ENCODE measurements at places on chromosomes 3 and 15.

GRCh38 chr15:81548365-81549130 is 174.5 kb upstream of the TMC3 start:
- H3K36me3 ChIP-seq: no peaks in the 10 kb centered on the region
- no peak overlapping the region for H3K4me3 ChIP-seq
- no peaks in the 10 kb centered on the region for H3K27me3 ChIP-seq

DNA sequence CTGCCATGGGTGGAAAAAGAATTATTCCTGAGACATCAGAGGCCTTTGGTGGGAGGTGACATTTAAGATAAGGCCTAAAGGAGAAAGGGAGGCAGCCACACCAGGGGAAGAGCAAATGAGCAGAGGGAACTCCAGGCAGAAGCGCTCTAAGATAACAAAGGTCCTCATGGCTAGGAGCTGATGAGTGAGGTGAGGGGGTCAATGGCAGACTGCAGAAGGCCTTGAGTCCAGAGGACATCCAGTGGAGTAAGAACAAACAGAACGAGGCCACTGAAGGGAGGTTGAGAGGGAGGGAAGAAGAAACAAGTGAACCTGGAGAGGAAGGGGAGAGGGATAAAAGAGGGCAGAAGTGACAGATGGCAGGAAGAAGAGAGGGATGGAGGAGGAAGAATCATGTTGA is 97.3 kb downstream of the CTNNB1 start:
- DNase-seq: no peak
- H3K36me3 ChIP-seq: no peaks in the 10 kb centered on the region
- no peak overlapping the region for H3K27ac ChIP-seq

DNA sequence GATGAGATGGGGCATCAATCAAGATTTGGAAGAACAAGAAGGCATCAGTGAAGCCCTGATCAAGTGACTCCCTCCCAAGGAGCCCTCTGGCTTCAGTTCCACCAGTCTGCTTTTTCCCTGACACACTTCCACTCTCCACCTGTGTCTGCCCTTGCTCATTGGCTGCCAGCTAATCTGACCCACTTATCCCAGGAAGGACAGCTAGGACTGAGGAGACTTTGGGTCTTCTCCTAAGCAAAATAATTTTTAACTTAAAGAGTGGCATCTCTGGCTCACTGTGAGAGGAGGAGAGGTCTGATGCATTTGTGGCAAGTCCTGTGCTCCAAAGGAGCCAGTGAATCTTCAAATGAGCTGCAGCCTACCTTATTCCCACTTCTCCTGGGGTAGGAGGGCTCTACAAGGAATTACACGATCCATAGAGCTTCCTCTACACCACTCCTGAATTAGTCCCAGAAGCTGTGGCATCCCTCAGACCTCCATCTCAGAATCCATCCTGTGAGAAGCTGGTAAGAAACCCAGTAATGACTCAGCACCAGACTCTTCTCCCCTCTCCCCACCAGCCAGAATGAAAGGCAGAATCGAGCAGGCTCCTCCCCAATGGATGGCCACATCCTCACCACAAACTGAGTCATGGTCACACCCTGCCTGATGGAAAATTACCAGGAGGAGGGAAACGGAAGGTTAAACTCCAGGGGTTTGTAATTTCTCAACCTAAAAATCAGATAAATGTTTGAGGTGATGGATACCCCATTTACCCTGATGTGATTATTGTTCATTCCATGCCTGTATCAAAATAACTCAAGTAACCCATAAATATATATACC is 6.3 kb upstream of the PKM start:
- DNase-seq: peak; percentile 58
- no peak overlapping the region for H3K4me3 ChIP-seq
- no peak overlapping the region for H3K27ac ChIP-seq
- no peaks in the 10 kb centered on the region for H3K27me3 ChIP-seq

DNA sequence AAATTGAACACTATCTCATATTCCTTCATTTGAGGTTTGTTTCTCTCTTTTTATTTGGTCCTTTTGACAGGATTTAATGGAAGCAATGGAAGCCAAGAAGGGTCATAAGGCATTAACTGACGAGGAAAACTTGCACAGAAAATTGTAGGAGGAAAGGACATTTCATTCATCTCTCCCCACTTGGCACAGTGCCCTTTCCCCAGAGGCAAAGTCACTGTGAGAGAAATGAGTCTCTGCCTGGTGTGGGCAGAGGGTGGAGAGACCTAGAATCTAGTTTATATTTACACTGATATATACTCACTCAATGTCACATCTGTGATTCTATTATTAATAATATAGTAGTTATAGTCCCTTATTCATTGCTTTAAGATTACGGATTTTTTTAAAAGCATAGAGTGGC is 324.6 kb upstream of the IL12A start:
- no peak for DNase-seq
- no peak overlapping the region for H3K27ac ChIP-seq
- H3K36me3 ChIP-seq: no peaks in the 10 kb centered on the region
- H3K27me3 ChIP-seq: no peaks in the 10 kb centered on the region

DNA sequence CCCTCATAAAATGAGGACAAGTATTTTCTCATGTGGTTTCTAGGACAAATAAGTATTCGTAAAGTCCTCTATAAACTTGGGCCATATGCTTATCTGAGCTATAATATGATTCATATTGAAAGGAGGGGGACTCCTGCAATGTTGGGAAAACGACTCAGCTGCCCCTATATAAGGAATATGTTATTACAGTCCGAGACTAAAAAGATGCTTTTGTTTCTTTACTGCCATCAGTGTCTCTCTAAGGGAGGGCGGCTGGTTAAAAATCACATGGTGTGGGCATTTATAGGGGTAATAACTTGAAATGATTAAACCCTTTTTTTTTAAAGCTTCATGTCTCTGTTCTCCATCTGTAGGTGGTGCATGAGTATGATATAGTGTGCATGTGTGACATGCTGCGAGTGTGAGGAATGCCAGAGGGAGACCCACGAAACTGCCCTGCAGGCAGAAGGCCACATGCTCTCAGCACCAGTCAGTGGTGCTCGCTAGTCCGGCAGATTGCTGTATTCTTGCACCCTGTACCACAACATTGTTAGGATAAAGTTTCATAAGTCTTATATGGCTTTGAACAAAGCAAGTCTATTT is 256.0 kb upstream of the CTDSPL start:
- peaks cover 6% of the 10 kb centered on the region for H3K4me1 ChIP-seq
- H3K27me3 ChIP-seq: no peaks in the 10 kb centered on the region
- H3K4me3 ChIP-seq: no peak overlapping the region
- H3K36me3 ChIP-seq: no peaks in the 10 kb centered on the region

GRCh38 chr3:187274977-187275338 is 16.6 kb downstream of the MASP1 start:
- DNase-seq: no peak
- no peak overlapping the region for H3K27ac ChIP-seq
- no peaks in the 10 kb centered on the region for H3K36me3 ChIP-seq
- H3K4me3 ChIP-seq: no peak overlapping the region

- H3K27ac ChIP-seq: peak overlapping the region; percentile 56
- H3K4me1 ChIP-seq: peaks cover 22% of the 10 kb centered on the region
- DNase-seq: no peak
- no peaks in the 10 kb centered on the region for H3K36me3 ChIP-seq
These were observed 102.7 kb upstream of the CHD2 start for GRCh38 chr15:92797168-92798052.

DNA sequence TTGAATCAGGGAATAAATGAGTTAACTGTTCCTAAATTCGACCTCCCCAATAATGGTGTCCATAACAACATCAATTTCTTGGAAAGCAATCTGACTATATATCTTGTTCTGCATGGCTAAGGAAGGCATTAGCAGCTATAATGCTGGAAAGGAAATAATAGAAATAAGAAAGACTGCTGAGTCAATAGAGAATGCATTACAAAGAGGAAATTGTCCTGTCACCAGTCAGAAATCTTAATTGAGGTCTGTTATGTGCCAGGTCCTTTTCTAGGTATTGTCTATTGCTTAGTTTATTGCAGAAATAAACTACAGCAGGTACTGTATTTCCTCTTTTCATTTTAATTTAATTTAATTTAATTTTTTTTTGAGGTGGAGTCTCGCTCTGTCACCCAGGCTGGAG is 5.9 kb upstream of the PPP1R2 start:
- H3K4me3 ChIP-seq: no peak overlapping the region
- H3K4me1 ChIP-seq: peaks cover 37% of the 10 kb centered on the region
- DNase-seq: no peak
- H3K36me3 ChIP-seq: no peaks in the 10 kb centered on the region

DNA sequence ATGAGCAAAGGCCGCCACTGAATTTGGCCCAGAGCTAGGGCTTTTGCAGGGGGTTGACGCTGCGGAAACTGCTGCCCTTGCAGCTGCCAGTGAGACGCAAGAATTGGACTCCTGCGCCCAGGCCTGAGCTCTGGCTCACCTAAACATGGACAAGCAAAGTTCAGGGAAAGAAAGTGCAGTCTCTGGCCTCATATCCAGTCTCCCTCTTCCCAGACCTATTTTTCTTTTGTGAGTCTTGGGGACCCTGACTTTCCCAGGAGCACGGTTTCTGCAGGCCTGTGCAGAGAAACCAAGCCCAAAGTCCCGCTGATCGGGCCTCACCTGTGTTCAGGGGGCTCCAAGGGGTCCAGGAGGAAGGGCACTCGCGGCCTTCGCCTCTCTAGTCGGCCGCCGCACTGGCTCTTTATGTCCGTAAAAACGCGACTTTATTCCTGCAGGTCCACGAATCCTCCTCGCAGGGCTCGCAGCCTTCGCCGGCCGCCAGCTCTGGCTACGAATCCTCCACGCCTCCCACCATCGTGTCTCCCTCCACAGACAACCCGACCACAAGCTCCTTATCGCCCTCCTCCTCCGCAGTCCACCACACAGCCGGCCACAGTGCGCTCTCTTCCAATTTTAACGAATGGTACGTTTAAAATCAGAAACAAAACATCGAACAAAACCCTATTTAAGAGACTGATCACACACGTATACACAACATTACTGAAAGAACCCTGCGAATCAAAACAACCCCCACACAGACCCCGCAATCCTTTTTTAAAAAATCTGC is 3.9 kb downstream of the ZIC1 start:
- H3K27ac ChIP-seq: no peak overlapping the region
- no peak for DNase-seq
- H3K27me3 ChIP-seq: peaks cover 98% of the 10 kb centered on the region
- H3K36me3 ChIP-seq: no peaks in the 10 kb centered on the region
- peaks cover 29% of the 10 kb centered on the region for H3K4me1 ChIP-seq

DNA sequence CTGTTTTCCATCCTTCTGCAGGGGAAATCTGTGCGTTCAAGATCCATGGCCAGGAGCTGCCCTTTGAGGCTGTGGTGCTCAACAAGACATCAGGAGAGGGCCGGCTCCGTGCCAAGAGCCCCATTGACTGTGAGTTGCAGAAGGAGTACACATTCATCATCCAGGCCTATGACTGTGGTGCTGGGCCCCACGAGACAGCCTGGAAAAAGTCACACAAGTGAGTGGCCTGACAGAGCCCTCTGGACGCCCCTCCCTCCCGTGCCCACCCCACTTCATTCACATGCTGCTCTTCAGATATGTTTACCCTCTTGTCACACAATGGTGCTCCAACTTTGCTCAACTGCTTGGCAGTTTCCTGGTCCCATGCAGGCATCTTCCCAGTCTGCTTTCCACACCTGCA is 274.3 kb upstream of the TRIM42 start:
- no peak overlapping the region for H3K27ac ChIP-seq
- H3K36me3 ChIP-seq: no peaks in the 10 kb centered on the region
- peak; percentile 90 for DNase-seq
- peaks cover 7% of the 10 kb centered on the region for H3K4me1 ChIP-seq
- no peak overlapping the region for H3K4me3 ChIP-seq
- H3K27me3 ChIP-seq: no peaks in the 10 kb centered on the region

GRCh38 chr3:28118087-28118486 is 123.3 kb upstream of the CMC1 start:
- H3K36me3 ChIP-seq: no peaks in the 10 kb centered on the region
- H3K27me3 ChIP-seq: no peaks in the 10 kb centered on the region
- H3K27ac ChIP-seq: no peak overlapping the region
- H3K4me1 ChIP-seq: no peaks in the 10 kb centered on the region

GRCh38 chr15:40111888-40112287 is 3.2 kb upstream of the BMF start:
- H3K27me3 ChIP-seq: peaks cover 4% of the 10 kb centered on the region
- no peaks in the 10 kb centered on the region for H3K36me3 ChIP-seq
- no peak overlapping the region for H3K4me3 ChIP-seq
- DNase-seq: no peak

DNA sequence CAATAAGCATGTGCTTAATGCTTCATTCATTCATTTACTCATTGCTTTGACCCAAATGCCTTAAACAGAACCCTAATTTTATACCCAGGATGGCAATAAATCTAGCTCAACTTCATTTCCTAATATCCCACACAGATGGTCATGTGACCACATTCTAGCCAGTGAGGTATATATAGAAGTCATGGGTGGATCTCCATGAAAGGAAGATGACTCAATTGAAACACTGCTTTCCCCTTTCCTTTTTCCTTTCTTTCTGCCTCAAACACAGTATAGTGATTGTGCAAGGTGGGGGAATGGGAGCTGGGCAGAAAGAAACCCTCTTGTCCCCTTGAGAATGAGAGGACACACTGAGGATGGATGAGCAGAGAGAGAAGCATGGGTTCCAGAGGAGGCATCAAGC is 183.5 kb upstream of the PRICKLE2 start:
- no peaks in the 10 kb centered on the region for H3K36me3 ChIP-seq
- H3K27ac ChIP-seq: no peak overlapping the region
- no peaks in the 10 kb centered on the region for H3K27me3 ChIP-seq
- no peak overlapping the region for H3K4me3 ChIP-seq

Data from lower lobe of right lung (tissue), 2 donors.